ENCODE measurements at places on chromosomes 5 and 9.
A peak's percentile ranks its signal among the peaks of the same experiment; 100 is the strongest.

- no peak for DNase-seq
These were observed 76.1 kb downstream of the ADAMTS2 start for GRCh38 chr5:179268966-179269693.

GRCh38 chr5:56692359-56693219 lies 122.8 kb upstream of the MAP3K1 start:
- DNase-seq = no peak

- peak; percentile 41 for DNase-seq
These were observed 41.6 kb upstream of the PPP2CA start for GRCh38 chr5:134267366-134268018.

DNA sequence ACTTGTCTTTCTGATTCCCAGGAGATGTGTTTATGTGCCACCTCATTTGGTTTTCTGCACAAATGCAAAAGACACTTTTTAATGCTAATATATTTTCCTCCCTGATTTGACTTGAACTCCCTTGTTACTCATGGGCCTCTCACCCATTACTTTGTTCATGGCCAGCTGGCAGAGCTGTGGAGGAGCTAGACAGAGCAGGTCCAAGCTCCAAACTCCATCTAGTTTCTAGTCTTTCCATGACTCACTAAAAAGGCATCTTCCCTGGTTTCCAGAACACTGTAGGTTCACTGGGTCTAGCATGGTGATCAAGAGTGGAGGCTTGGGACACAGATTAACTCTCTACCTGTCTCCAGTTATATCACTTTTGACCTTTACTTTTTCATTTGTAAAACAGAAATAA lies 161.0 kb upstream of the SLC28A3 start:
- peak; percentile 75 for DNase-seq

DNA sequence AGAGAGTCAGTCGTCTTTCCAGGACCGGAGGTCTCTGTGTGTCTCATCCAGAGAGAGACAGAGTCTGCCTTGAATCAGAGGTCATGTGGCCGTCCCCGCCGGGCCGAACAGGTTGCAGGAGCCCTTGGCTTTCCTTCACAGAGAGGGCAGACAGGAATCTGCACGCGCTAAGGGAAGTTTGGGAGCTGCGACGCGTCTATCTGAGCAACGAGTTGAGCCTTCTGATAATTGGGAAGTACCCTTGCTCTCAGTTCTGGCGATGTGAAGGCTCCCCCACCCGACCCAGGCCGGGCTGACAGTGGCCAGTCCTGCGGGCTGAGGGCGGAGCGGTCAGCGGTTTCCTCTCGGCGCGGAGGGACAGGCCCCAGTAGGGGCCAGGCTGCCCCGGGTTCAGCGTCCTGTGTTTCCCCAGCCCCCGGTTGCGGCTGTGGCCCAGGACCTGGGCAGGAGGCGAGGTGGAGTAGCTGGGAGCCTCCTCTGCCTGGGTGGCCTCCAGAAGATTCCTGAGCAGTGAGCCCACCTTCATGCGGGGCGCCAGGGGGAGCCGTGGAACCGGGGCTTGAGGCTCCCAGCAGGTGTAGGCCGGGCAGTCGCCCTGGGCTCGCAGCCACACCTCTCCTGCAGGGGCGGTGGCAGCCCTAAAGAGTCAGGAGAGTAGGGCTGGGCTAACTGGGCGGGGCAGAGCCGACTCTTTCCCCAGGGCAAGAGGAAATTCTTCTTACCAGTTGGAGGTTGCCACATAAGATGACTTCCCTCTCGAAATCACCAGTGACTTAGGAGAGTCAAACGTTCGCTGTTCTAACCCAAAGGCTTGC lies 13.9 kb downstream of the NR2F1 start:
- DNase-seq = no peak

- DNase-seq = peak; percentile 76
These were observed 2.3 kb upstream of the TSC1 start for GRCh38 chr9:132946631-132947295.

- DNase-seq = peak; percentile 16
These were observed 599.6 kb upstream of the ADAMTS16 start for GRCh38 chr5:4540375-4541173.

GRCh38 chr5:143372187-143372829 lies 31.2 kb downstream of the NR3C1 start:
- peak; percentile 30 for DNase-seq

- no peak for DNase-seq
These were observed 44.9 kb downstream of the PLEKHG4B start for GRCh38 chr5:136901-137300.

DNA sequence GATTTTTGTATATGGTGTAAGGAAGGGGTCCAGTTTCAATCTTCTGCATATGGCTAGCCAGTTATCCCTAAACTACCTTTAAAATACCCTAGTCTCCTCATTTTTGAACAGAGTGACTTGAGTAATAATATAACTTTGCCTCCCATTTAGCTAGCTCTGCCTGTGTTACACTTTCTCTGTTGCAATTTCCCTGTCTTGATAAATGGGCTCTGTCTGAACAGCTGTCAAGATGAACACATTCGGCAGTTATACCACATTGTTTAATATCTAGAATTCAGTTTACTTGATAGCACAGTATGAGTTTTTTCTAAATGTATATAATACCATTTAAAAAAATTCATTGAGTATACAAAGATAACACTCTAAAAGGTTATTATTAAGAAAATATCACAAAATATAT lies 562.9 kb upstream of the FTMT start:
- no peak for DNase-seq

- peak; percentile 8 for DNase-seq
These were observed 18.2 kb downstream of the ATP10B start for GRCh38 chr5:160833806-160834205.

Measured in kidney tubule cell (primary cell).